ENCODE measurements at places on chromosomes 2 and 18.

DNA sequence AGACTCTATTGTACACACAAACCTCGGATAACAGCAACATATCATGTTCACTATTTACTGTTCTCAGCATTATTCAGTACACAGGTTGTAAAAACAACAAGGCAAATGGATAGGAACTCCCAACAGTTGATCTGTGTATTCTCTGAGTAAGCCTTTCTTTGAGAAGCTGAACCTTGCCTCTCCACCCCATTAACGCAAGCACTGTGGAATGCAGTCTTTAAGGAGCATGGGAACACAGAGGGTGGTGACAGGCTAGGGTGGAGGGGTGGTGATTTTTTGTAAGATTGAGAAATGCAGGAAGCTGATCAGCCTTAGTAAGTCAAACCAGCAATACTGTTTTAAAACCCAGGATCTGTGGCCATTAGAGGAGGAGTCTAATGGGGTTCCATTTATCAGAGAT lies 19.6 kb upstream of the SERPINB11 start:
- DNase-seq = no peak

DNA sequence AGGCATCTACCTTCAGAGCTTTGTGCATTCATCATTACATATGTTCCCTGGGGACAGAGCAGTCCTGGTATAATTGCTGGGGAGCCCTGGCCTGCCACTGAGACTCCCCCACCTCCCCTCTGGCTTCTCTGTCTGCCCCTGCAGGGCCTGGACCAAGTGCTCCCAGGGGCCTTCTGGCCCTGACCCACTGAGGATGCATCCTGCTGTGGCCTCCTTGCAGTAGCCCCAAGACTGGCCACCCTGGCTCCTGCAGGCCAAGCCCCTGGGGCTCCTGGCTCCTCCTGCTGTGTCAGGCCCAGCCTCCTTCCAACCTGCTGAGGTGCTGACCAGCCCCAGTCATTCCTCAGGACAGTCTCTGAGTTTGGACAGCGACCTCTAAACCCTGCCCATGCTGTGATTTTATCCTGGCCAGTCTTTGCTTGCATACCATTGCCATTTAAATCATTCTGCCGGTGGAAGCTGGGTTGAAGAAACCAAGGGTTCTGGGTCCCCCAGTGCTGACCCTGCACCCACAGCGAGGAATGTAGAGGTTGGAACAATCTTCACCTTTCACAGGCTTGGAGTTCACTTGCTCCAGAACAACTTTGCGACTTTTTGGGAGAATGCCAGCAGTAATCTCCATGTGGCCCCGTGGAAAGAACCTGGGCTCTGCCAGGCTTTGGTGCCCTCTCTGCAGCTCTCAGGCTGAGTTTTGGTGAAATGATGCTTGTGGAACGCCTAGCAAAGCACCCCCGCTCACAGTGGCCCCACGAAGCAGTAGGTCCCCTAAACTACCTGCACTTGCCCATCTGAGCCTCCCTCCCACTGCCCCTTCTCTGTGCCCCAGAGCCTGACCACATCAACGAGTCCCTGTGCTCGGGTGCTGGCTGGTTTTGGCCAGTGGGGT lies 167.3 kb upstream of the GLI2 start:
- DNase-seq = no peak

DNA sequence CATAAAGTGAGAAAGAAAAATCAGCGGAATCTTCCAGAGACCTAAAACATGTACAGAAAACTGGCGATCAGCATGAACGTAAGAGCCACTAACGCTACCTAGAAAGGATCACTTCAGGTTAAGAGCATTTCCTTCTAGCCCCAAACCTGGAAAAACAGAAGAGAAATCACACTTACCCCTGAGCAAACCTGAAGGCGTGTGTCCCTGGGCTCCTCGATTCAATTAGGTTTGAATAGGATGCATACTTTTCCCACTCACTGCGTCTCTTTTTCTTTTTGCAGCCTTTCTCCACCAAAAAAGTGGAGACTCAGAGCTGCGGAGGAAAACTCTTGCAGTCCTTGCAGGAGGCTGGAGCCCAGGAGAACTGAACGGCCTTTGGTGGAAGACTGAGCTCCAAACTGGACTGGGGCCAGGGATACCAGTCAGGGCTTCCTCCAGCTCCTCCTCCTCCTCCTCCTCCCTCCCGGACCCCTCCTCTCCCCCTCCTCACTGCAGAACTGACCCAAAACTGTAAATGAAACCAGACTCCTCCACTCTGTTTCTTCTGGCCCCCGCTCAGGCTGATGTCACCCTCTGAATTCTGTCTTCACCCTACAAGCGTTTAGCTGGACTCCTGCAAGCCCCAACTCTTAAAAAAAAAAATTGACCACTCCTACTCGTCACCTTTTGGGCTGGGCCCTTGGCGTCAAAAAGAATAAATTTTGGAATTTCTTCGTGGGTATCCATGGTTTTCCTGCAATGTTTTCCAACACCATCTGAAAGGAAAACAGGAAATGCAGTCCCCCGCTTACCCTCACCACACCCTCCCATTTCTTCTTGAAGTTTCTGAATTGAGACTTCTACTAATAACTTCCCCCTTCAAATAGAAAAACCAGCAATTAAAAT lies at the start of gene COL6A3:
TSS of gene COL6A3 (minus strand) at position 388 of the 885 bp plus-strand sequence. CDS start 17,347 bp downstream, outside the sequence.
- DNase-seq = no peak

GRCh38 chr2:177747384-177747783 lies 325.2 kb downstream of the PDE11A start:
- no peak for DNase-seq

GRCh38 chr2:62149708-62150107 lies 46.2 kb upstream of the B3GNT2 start:
- DNase-seq = no peak

DNA sequence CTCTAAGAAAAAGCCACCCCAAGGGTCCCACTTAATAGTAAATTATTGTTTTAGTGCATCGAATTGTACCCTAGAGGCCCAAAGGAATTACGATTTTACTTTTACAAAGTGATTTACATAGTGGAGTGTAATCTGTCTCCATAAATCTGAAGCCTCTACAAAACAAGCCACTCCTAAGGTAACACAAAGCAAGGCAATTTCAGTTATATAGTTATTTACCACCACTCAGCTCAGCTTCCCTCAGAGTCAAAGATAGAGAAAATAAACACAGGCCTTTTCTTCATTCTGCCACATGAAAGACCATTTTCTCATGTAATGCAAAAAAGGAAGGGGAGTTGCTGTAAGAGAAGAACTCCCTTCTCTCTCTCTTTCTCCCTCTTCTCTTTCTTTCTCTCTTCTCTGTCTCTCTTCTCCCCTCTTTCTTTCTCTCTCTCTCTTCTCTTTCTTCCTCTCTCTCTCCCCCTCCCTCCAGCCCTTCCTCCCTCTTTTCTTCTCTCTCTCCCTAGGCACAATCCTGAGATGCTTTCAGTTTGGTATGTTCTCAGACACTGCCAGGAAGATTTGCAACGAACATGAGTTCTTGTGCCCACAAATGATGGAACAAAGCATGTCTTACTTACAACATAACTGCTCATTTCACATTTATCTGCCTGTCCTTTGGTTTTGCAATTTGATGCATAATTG lies 264.5 kb downstream of the BCL2 start:
- DNase-seq = no peak

- no peak for DNase-seq
Measured at GRCh38 chr2:190847504-190848081, 33.0 kb upstream of the GLS start.

- DNase-seq = peak; percentile 50
Measured at GRCh38 chr18:76490670-76491472, 4.2 kb downstream of the ZNF516 start.

GRCh38 chr2:172100935-172101820 lies 1.5 kb downstream of the DLX2 start:
- DNase-seq = no peak

DNA sequence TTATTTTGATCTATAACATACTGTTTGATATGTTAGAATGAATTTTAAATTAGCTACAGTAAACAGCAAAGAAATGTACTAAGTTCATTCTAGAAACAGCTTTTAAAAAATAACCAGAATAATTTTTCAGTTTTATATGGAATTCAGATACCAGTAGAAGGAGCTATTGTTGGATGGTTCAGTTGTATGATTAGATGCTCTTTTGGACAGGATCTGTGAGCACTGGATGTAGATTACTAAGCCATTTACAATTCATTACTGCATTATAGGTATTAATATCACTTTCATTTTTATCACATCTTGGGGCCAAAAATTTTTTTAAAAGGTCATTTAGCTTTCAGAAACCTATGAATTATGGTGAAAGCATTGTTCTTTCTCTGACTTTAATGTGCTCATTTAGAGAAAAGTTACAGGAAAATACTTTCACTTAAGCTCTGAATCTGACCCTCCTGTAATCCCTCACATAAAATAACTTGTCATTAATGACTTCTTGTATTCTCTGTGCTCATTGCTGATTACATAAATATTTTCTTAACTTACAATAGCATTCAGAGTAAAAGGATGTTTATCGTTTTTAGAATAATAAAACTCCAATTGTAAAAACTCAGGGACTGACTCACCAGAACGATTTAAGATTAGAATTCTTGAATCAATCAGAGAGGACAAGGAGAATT lies 750.2 kb downstream of the SLC4A3 start:
- no peak for DNase-seq

DNA sequence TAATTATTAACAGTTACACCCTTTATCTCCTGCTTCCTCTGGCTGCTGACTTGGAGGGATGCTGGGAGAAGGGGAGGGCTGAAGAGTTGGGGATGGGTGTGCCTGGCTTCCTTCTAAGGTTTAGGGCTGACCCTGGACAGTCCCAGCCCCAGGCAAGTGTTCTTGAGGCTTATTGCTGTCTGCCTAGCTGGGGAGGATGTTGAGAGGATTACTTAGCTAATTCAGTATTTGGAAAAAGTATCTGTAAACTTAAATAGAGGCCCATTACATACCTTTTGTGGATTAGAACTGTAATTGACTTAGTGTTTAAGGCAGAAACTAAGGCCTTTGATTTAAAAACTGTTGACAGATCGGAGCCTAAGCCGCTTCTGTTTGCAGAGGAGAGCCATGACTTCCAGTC lies 67.6 kb downstream of the AGAP1 start:
- DNase-seq = no peak

DNA sequence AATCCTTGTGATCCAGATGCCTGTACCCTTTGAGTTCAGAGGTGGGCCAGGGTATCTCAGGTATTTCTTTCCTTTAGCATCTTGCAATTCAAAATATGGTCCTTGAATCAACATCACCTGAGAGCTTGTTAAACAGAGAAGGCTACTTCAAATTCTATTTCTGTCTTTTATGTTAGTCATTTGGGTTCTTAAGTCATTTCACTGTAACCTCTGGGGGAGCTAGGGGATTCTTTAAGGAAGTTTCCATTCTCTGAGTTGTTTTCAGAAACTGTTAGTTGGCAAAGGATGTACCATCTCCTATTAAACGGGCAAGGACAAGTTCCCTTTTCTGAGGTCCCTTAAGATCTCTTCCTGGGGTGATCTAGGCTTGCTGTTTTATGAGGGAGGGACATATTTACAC lies 16.6 kb downstream of the CFLAR start:
- DNase-seq = no peak

GRCh38 chr2:229775614-229776313 lies 61.4 kb upstream of the DNER start:
- DNase-seq = peak; percentile 43

DNA sequence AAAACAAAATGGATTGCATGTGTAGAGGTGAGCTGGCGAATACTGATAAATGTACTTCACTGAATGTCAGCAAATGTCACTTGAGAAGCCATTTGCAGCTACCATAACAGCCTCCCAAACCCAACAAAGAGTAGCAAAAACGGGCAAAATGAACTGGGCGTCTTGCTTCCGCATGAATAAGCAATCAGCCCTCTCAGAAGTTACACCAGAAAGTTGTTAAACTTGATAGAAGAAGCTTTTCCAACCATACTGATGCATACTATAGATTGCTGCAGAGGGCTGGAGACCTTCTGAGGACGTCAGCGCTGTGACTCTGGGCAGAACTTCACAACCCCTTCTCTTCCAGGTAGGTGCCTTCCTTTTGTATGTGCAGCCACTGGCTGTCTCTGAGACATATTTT lies 18.7 kb upstream of the SIX3 start:
- DNase-seq = no peak

- no peak for DNase-seq
Measured at GRCh38 chr2:134927195-134927594, 8.6 kb downstream of the CCNT2 start.

- DNase-seq = no peak
Measured at GRCh38 chr2:152222975-152223637, 47.5 kb upstream of the STAM2 start.

- DNase-seq = no peak
Measured at GRCh38 chr18:35171315-35171987, 69.4 kb upstream of the ZNF397 start.

GRCh38 chr2:160368988-160369930 lies 124.3 kb downstream of the RBMS1 start:
- DNase-seq = peak; percentile 34

DNA sequence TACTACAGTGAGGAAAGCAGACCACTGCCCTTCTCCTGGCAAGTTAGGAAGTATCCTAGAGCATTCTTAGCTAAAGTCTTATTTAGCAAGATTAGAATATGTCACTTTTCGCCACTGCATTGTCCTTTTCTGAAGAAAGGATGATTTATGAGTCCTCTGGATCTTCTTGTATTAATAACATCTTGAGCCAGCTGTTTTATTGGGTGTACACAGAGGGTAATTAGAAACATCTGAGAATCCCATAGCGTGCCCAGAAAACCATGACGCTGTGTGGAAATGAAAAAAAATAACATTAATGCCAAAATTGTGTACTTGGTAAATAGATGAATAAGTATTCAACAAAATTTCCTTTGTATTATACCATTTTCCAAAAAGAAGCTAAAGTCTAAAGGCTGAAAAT lies 198.7 kb downstream of the LTBP1 start:
- no peak for DNase-seq

- no peak for DNase-seq
Measured at GRCh38 chr2:54546518-54546917, 90.4 kb downstream of the SPTBN1 start.

GRCh38 chr2:39447266-39448168 lies 10.4 kb upstream of the MAP4K3 start:
- DNase-seq = no peak

- no peak for DNase-seq
Measured at GRCh38 chr2:233455491-233455890, 101.2 kb downstream of the DGKD start.

DNA sequence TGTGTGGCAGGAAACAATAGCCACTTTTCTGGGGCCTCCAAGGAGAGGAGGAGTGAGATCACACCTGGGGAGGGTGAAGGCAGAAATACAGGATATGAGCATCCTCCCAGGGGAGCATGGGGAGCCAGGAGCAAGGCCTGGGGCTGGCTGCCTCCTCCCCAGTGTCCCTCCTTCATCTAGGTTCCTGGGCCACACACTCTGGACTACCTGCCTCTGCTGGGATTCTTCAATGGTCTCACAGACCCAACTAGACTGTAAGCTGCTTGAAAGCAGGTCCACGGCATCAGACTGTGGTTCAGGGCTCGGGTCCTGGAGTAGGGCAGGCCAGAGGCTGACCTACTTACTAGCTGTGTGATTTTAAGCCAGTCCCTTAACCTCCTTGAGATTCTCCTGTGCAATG lies 94.0 kb downstream of the MCFD2 start:
- DNase-seq = no peak

GRCh38 chr2:6845903-6846302 lies 19.8 kb downstream of the CMPK2 start:
- no peak for DNase-seq

- DNase-seq = no peak
Measured at GRCh38 chr2:161586517-161587167, 37.6 kb upstream of the SLC4A10 start.

- no peak for DNase-seq
Measured at GRCh38 chr2:68536000-68536399, 68.6 kb downstream of the APLF start.

GRCh38 chr2:12855508-12855907 lies 138.8 kb downstream of the TRIB2 start:
- peak; percentile 49 for DNase-seq
